ENCODE measurements at places on chromosomes 2 and 18.

DNA sequence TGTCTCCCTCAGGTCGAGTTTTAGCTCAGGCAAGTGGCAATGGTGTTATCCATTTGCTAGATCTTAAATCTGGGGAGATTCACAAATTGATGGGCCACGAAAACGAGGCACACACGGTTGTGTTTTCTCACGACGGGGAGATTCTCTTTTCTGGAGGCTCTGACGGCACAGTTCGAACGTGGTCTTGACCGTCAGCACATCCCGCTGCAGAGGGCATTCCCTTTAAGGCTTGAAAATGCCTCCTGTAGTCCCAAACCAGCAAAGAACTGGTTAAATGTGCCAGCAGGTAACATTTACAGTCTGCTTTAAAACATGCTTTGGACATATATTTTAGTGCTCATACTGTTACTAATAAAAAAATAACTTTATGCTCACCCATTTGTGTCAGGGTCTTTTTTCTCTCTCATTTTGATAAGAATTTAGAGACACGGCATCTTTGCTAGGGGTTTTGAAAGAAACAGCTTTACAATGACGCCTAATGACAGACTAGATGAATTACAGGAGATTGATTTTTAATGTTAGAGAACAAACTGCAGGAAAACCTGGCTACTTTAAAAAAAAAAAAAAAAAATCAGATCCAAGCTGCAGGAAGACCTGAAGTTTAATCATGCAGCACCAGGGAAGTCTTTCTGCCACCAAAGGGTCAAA lies 602 bp upstream of the VWC2L start:
- DNase-seq = no peak

GRCh38 chr2:173656086-173656485 lies 301.4 kb downstream of the CDCA7 start:
- no peak for DNase-seq

DNA sequence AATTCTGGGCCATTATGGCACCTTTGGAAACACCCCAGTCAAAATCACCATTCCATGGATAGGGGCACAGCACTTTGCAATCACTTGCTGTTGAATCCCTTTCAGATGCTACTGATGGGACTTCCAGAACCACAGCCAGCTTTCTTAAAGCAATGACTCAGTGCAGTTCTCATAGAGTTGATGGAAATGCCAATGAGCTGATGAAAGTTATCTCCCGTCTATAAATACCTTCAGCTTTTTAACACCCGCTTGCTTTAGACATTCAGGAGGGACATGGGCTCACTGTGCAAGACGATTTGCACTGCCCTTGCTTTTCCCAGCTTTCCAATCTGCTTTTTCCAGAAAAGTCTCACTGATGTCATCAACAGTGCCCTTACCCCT lies 66.7 kb upstream of the RPL31 start:
- no peak for DNase-seq

DNA sequence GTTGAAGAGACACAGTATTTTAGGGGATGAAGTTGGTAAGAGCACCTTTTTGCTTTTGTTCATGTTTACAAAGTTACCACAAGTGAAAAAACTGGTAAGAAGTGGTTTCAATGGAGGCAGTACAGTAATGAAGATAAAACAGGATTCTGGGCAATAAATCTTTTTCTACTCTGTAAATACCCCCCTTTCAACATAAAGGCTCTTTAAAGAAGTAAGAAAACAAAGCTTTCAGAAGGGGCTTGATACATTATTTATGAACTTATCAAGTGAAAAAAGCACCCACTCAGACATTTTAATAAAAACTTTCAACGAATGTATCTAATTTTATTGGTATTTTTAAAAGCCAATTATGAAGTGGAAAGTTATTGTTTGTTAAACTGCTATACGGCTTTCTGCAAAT lies 522.9 kb downstream of the ZEB2 start:
- DNase-seq = no peak

- DNase-seq = no peak
Measured at GRCh38 chr2:137675584-137676327, 288.5 kb upstream of the HNMT start.

DNA sequence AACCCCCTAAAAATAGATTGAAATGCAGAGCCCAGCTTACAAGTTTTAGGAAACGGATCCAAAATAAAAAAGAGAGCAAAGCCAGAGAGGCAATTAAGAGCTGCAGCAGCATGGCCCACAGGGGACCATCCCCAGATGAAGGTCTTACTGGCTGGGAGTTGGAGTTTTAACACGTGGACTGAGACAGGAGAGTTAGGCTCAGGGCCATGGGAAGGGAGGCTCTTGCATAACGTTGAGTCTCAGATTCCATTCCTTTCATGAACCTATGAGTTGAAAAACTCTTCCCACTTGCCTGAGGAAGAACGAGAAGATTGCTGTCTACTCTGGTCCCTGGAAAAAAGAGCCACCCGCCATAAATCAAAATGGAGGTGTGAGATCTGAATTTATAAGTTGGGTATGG lies 101.8 kb upstream of the NDUFV2 start:
- DNase-seq = no peak

GRCh38 chr2:224126003-224126402 lies 86.9 kb upstream of the SERPINE2 start:
- no peak for DNase-seq

All from activated CD4-positive, alpha-beta T cell treated with anti-CD3 and anti-CD28 coated beads for 1 hour (primary cell).